ENCODE measurements at places on chromosomes 11 and 22. TPM values are rescaled to one million over a fixed set of nuclear protein-coding genes. Genes with fewer than 3 reads are reported as not detected.

GRCh38 chr11:12092714-12093113, 17.7 kb upstream of the MICAL2 start:
- H3K36me3 ChIP-seq, result no peaks in the 10 kb centered on the region
- H3K4me3 ChIP-seq, result no peak overlapping the region
- H3K27me3 ChIP-seq, result no peaks in the 10 kb centered on the region

GRCh38 chr22:30328466-30329049, 1.8 kb upstream of the TBC1D10A start:
- H3K27me3 ChIP-seq, result no peaks in the 10 kb centered on the region
- DNase-seq, result no peak
- H3K4me1 ChIP-seq, result peaks cover 30% of the 10 kb centered on the region
- H3K27ac ChIP-seq, result no peak overlapping the region

GRCh38 chr11:67369801-67370284, 3.6 kb downstream of the CLCF1 start:
- H3K4me3 ChIP-seq, result no peak overlapping the region
- no peaks in the 10 kb centered on the region for H3K27me3 ChIP-seq
- no peaks in the 10 kb centered on the region for H3K36me3 ChIP-seq
- H3K4me1 ChIP-seq, result peaks cover 71% of the 10 kb centered on the region
- no peak overlapping the region for H3K27ac ChIP-seq
- DNase-seq, result no peak

The OR51B2 gene
- not detected for total RNA-seq

DNA sequence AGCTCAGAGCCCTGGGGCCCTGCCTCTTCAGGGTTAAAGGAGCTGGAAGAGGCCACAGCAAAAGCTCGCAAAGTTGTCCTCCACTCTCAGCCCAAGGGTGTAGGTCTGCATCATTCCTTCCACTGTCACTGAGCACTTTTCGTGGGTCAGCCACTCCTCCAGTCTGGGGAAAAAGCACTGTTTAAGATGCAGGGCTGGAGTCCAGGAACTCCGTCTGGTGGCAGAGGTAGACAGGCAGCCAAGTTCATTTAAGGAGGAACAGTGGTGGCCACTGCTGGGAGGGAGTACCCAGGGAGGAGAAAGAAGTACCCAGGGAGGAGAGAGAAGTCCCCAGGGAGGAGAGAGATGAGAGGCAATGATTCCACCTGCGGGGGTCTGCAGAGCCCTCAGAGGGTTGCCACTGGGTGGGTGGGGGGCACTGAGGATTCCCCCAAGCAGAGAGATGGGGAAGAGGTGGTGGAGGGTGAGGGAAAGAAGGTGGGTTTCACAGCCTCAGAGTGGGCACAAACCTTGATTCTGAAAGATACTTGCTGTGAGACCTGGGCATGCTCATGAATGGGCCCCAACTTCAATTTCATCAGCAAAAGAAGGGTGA, 70.0 kb upstream of the B3GAT1 start:
- no peaks in the 10 kb centered on the region for H3K4me1 ChIP-seq
- no peak overlapping the region for H3K27ac ChIP-seq

- DNase-seq, result no peak
- no peaks in the 10 kb centered on the region for H3K27me3 ChIP-seq
- H3K4me3 ChIP-seq, result no peak overlapping the region
- no peaks in the 10 kb centered on the region for H3K36me3 ChIP-seq
- peaks cover 17% of the 10 kb centered on the region for H3K4me1 ChIP-seq
- no peak overlapping the region for H3K27ac ChIP-seq
Observed at GRCh38 chr11:10413268-10413667, 41.8 kb upstream of the AMPD3 start.

- H3K27me3 ChIP-seq, result no peaks in the 10 kb centered on the region
- H3K4me1 ChIP-seq, result no peaks in the 10 kb centered on the region
- no peaks in the 10 kb centered on the region for H3K36me3 ChIP-seq
- no peak for DNase-seq
- no peak overlapping the region for H3K27ac ChIP-seq
Observed at GRCh38 chr22:34534101-34534500, 531.9 kb upstream of the ISX start.

DNA sequence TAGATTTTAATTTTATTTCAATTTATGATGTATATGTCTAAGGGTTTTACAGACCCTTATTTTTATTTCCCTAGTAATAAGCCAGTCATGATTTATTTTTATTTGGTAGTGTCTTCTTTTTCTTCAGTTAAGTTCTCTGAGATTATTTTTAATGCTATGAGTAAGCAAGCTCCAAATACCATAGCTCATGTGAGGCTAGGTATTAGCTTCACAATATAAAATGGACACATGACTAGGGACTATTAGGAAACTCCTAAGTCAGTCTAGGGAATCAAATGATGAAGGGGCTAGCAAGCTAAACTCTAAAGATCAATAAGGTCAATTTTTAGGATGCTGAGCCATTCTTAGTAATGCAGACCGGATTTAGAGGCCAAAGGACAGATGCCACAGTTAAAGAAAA, 45.9 kb downstream of the CKAP5 start:
- H3K4me1 ChIP-seq, result no peaks in the 10 kb centered on the region
- no peak overlapping the region for H3K27ac ChIP-seq
- H3K36me3 ChIP-seq, result peaks cover 60% of the 10 kb centered on the region

DNA sequence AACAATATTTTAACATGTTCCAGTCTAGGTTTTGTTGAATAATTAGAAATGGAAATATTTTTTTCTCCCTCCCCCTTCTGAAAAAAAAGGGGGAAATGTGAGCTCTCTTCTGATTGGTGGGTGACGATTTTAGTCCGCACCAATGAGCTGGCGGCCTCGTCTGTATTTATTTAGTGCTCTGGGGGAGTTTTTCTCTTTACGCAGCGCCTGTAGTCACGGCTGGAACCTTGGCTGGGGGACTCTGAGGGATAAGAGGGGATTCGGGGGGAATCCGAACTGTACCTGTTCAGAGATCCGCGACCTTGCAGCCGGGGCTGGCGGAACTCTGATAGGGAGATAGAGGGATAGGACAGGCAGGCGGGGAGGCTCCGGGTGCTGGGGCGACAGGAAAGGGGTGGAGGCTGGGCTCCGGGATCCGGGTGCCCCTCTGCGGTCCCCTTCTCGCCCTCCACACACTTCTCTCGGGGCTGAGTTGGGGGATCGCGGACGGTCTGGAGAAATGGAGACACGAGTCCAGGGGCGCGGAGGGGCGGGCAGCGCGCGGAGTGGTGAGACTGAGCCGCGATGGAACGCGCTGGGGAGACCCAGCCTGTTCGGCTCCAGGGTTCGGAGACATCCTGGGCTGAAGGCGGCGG, 99.7 kb upstream of the HSD17B12 start:
- DNase-seq, result no peak
- H3K27ac ChIP-seq, result no peak overlapping the region
- peak overlapping the region; percentile 8 for H3K4me3 ChIP-seq
- H3K4me1 ChIP-seq, result peaks cover 22% of the 10 kb centered on the region
- H3K36me3 ChIP-seq, result no peaks in the 10 kb centered on the region
- peaks cover 91% of the 10 kb centered on the region for H3K27me3 ChIP-seq

The TMEM191B gene
- 2.1 TPM for total RNA-seq

DNA sequence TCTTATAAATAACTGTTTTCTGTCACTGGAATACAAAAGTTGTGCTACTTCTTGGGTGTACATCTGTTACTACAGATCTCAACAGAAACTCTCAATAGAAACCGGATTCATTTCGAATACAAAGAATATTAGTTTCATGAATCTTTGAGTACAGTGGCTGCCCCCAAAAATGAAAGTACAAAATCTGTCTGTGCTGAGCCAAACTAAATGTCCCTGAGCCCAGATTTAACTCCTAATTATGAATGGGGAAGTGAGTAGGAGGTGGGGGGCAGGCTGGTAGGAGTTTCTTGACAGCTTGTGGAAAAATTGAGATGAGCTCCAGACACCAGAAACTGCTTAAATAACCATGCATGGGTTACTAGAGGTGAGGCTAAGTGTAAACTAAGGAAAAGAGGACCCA, 41.6 kb downstream of the PITPNB start:
- H3K27ac ChIP-seq, result no peak overlapping the region
- H3K4me3 ChIP-seq, result no peak overlapping the region
- H3K27me3 ChIP-seq, result no peaks in the 10 kb centered on the region
- no peak for DNase-seq
- H3K4me1 ChIP-seq, result peaks cover 12% of the 10 kb centered on the region

DNA sequence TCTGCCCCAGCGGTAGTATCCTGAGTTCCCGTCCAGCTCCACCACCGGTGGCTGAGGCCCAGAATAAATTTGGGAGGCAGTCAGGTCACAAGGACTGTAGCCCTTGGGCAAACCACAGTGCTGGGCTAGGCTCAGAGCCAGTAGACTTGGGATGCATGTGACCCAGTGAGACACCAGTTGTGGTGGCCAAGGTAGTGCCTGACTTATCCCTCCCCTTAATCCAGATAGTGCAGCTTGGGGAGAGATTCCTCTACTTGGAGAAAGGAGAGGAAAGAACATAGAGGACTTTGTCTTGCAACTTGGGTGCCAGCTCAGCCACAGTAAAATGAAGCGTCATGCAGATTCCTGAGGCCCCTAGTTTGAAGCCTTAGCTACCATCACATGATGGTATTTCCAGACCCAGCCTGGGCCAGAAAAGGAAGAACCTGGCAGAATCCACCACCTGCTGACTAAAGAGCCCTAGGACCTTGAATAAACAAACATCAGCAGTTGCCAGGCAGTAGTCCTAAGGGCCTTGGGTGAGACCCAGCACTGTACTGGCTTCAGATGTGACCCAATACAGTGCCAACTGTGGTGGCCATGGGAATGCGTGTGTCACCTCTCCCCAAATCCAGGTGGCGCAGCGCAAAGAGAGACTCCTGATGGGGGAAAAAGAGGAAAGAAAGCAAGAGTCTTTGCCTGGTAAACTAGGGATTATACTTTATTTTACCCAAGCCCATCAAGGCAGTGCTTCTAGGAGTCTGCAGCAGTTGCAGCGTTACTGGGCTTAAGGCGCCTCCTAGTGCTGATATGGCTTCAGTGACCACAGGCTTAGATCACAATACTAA, 17.0 kb upstream of the DDX10 start:
- H3K4me3 ChIP-seq, result no peak overlapping the region
- H3K27me3 ChIP-seq, result no peaks in the 10 kb centered on the region
- H3K36me3 ChIP-seq, result no peaks in the 10 kb centered on the region
- H3K27ac ChIP-seq, result no peak overlapping the region

The UBE2L6 gene
- 120 TPM for total RNA-seq

GRCh38 chr11:34052608-34053160, 1.2 kb downstream of the CAPRIN1 start:
- DNase-seq, result peak; percentile 70
- H3K4me3 ChIP-seq, result peak overlapping the region; percentile 98
- H3K27me3 ChIP-seq, result no peaks in the 10 kb centered on the region
- peak overlapping the region; percentile 90 for H3K27ac ChIP-seq
- peaks cover 18% of the 10 kb centered on the region for H3K36me3 ChIP-seq

DNA sequence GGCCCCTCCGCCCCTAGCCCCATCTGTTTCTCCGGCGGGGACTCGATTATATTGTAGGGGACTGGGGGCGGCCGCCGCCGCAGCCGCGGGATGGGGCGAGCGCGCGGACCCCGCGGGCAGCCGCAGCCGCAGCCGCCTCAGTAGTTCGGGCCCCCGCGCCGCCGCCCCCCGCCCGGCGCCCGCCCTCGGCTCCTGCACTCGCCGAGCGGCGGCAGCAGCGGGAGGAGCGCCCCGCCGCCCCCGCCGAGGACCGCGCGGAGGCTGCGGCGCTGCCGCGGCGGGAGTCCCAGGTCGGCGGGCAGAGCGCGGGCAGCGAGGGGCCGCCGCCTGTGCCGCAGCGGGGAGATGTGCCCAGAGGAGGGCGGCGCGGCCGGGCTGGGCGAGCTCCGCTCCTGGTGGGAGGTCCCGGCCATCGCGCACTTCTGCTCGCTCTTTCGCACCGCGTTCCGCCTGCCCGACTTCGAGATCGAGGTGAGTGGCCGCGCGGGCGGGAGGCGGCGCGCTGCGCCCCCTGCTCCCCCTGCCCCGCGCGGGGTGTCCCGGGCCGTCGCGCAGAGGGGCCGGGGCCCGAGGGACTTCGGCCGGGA, at the start of gene CECR2:
TSS of gene CECR2 (plus strand) at position 22 of the 587 bp plus-strand sequence. CDS start at position 346, 324 bp downstream.
- DNase-seq, result peak; percentile 82
- H3K27me3 ChIP-seq, result peaks cover 44% of the 10 kb centered on the region
- peaks cover 3% of the 10 kb centered on the region for H3K4me1 ChIP-seq
- H3K27ac ChIP-seq, result peak within 1 kb of the TSS; percentile 80

DNA sequence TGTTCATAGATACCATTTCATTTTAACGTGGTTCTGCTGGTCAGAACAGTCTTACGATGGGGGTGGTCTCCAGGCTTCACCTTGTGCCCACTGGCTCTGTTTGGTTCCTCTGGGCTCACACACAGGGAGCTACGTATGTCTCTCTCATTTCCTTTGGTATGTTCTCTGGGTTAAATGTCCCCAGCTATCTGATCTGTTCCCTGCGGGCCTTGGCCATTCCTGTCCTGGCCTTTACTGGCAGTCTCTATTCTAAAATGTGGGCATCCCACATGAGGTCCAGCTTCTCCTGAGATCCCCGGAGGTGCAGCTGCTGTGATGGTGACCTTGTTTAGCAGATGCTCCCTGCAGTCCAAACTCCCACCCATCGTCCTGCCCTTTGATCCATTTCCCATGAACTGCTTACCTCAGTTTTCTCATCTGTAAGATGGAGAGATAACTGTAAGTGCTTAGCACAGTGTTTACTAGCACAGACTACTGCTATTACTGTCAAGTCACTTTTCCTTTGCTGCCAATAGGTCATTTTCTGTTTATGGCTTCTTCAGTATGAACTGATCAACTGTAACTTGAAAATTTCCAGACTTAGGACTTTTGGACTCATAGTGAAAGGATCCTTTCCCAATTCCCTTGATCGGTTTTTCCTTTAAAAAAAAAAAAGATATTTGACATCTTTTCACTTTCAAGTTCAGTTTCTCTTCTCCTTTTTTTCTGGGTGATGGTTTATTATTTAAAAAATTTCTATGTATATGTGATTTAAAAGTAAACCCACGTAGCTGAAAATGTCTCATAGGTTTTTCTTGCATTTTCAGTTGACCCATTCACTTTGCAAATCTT, 92.9 kb downstream of the PTPRJ start:
- H3K27me3 ChIP-seq, result no peaks in the 10 kb centered on the region
- H3K4me3 ChIP-seq, result no peak overlapping the region
- no peak for DNase-seq
- H3K36me3 ChIP-seq, result no peaks in the 10 kb centered on the region
- H3K27ac ChIP-seq, result no peak overlapping the region
- no peaks in the 10 kb centered on the region for H3K4me1 ChIP-seq

The RIMBP3B gene
- total RNA-seq, result 0.09 TPM

DNA sequence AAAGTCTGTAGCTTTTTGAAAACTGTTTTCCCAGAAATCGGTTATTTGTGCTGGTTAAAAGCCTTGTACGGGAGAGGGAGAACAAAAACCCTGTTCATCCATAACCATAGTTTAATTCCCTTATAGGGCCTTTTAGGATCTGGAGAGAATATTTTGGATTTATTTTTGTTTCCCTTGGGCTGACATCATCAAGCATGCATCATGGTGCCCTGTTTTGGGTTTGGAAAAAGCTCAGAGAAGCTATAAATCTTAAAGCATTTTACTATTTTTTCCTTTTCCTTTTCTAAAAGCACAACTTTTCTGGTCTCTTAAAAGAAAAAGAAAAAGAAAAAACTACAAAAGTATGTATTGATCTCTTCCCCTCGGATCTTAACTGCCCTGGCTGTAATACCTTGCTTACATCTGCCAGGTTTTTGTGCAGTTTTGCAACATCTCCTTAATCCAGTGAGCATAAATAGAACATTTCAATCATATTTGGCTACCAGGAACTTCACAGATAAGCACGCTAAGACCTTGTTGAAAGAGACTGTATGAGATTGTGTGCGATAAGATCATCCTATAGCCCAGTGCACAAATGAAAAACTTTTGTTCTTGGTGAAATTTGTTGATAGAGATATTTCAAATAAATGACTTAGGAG, 88.0 kb downstream of the ZBTB16 start:
- H3K4me3 ChIP-seq, result no peak overlapping the region
- no peaks in the 10 kb centered on the region for H3K27me3 ChIP-seq
- peak overlapping the region; percentile 67 for H3K27ac ChIP-seq
- peaks cover 69% of the 10 kb centered on the region for H3K4me1 ChIP-seq
- no peaks in the 10 kb centered on the region for H3K36me3 ChIP-seq
